Myometrial cell (primary cell): ENCODE measurements at places on chromosomes 5 and 9. TPM values are rescaled to one million over a fixed set of nuclear protein-coding genes. Genes with fewer than 3 reads are reported as not detected.

Gene NEURL1B
- total RNA-seq, result 5.3 and 5.5 TPM in 2 replicates

Gene COL15A1
- 0.35 and 0.58 TPM in 2 replicates for total RNA-seq

Gene LECT2
- not detected in 2 replicates for total RNA-seq

Gene TMEM171
- total RNA-seq, result 8.7 and 9.8 TPM in 2 replicates

Gene PSAT1
- total RNA-seq, result 161 and 162 TPM in 2 replicates

Gene OMD
- under 0.01 TPM in 1 of 2 replicates, not detected in the other for total RNA-seq

Gene BTNL3
- total RNA-seq, result not detected in 2 replicates

Gene TPPP
- total RNA-seq, result under 0.01 TPM in 1 of 2 replicates, not detected in the other

Gene CBY3
- not detected in 2 replicates for total RNA-seq

Gene POU5F2
- under 0.01 TPM in 1 of 2 replicates, not detected in the other for total RNA-seq

Gene TBC1D13
- total RNA-seq, result 13.5 and 13.6 TPM in 2 replicates
